Right atrium auricular region (tissue), 2 donors: ENCODE measurements at places on chromosomes 16 and 17.

- no peak for DNase-seq
Measured at GRCh38 chr17:32722733-32723132, 154.2 kb downstream of the MYO1D start.

- no peak for DNase-seq
Measured at GRCh38 chr17:58995247-58995940, 111.3 kb downstream of the TRIM37 start.

- DNase-seq, result peak; percentile 49
Measured at GRCh38 chr16:80347900-80348299, 192.9 kb upstream of the DYNLRB2 start.

GRCh38 chr17:35616536-35616935 lies 29.4 kb downstream of the AP2B1 start:
- DNase-seq, result no peak

- DNase-seq, result no peak
Measured at GRCh38 chr17:43849116-43849515, 2.1 kb downstream of the CD300LG start.

GRCh38 chr17:69763503-69763902 lies 311.5 kb upstream of the KCNJ16 start:
- DNase-seq, result no peak

DNA sequence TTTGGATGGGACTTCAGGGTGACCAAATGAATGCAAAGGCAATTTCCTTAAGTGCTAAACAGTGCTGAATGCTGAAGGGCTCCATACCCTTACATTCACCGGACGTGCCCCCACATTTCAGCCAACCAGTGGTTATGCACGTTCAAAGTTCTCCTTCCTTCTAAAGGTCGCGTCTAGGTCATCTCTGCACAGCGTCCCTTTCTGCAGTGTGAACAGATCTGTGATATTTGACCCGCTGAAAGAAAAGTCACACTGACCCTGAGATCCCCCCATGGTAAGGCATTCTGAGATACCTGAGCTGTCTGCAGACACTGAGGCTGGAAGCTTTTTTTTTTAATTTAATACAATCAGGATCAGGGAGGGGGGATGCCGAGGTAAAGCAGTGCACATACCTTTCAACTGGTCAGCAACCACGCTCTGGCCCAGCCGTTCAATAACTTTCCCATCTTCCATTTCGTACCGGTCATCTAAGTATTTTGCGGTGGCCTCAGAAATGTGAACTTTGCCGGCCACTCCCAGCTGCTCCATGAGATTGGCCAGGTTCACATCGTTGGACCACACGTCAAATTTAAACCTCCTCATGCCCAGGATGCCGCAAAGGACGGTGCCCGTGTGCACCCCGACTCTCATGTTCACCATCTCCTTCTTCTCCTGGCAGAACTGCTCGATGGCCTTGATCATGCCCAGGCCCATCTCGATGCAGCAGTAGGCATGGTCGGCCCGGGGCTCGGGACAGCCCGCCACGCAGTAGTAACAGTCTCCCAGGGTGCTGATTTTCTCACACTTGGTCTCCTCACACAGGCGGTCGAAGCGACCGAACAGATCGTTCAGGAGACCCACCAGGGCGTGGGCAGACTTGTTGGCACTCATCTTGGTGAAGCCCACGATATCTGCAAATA lies 2.6 kb downstream of the ADCY9 start:
- DNase-seq, result no peak

- no peak for DNase-seq
Measured at GRCh38 chr17:55242476-55242875, 22.3 kb upstream of the HLF start.

DNA sequence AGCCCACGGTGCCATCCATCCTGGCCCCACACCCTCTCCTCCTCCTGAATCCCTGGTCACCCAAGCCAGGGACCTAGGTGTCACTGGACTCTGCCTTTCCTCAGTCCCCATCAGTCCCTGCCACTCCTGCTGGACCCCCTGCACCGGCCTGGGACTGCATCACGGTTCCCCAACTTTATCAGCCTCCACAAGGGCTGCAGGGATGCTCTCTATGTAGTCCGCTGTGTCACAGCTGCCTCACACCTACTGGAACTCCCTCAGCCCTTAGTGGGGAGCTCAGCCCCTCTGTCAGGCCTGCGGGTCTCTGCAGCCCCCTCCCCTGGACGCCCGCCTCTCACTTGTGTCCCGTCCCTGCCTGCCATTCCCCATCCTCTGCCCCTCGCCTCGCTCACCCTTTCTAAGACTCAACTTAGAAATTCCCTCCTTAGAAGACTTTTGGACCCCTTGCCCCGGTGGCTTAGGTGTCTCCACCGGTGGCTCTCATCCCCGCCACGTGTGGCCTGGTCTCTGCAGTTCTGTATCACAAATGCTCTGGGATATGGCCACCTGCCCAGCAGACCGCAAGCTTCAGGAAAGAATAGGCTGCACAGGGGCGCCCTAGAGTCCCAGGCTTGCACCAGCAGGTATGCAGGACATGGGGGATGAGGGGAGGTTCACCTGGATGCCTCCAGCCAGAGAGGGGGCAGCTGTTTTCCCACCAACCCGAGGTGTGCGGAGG lies 62.9 kb downstream of the PRMT7 start:
- DNase-seq, result no peak
